ENCODE measurements at places on chromosomes 7 and 10.

DNA sequence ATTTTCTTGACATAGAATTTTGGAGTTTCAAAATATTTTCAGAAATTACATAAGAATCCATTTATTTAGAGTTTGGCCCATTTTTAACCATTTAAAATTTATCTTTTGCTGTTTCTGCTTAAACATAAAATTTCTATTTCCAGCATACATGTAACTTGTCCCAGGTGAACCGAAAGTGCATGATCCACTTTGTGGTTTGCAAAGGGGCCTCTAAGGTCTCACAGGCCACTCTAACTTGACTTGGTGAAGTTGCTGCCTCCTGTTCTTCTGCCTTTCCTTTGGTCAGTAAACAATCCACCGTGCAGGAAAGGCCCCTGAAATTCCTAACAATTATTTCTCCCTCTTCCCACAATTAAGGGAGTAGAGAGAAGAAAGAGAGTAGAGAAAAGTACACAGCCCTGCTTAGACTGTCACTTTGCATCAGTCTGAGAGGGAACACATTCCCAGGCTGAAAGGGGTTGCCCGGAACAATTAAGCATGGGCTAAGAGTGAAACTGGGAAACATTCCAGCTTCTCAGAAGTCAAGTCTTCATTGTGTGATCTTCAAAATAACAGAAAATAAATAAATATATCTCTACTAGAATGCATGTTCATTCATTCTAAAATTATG lies 79.5 kb upstream of the SEMA3A start:
- DNase-seq: no peak

DNA sequence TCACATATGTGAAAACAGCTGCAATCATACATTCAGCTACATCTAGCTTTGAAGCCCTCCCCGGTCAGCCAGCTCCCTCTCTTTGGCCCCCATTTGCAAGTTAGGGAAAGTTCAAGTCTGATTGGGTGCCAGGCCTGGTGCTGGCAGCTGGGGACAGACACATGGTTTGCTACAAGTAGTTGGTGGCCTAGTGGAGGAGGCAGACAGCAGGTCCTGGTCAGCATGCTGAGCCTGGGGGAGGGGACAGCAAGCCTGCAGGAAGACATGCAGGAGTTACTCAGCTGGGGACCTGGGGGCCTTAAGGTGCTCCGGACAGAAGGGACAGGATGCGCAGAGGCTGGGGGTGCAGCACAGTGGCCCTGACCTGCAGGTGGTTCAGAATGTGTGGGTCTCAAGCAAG lies 956.9 kb upstream of the ZNF722 start:
- DNase-seq: no peak

DNA sequence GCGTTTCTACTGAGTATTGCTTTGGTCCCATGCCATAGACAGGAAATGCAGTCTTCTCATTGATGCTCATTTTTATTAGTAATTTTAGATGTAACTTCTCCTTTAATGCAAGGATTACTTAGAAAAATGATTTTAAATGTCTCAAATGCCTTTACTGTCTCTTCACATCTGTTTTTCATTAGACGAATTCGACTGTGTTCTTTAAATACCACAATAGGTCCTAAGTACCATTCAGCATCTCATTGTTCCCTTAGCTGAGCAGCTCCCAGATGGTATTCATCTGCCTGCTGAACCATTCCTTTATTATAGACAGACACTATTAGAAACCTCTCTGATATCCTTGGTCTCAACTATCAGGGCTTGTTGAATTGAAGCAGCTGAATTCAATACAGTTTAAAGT lies 113.6 kb downstream of the LSMEM1 start:
- DNase-seq: no peak

GRCh38 chr10:90288391-90288933 lies 569.4 kb downstream of the HTR7 start:
- no peak for DNase-seq

GRCh38 chr7:155538293-155538692 lies 8.1 kb downstream of the CNPY1 start:
- no peak for DNase-seq

DNA sequence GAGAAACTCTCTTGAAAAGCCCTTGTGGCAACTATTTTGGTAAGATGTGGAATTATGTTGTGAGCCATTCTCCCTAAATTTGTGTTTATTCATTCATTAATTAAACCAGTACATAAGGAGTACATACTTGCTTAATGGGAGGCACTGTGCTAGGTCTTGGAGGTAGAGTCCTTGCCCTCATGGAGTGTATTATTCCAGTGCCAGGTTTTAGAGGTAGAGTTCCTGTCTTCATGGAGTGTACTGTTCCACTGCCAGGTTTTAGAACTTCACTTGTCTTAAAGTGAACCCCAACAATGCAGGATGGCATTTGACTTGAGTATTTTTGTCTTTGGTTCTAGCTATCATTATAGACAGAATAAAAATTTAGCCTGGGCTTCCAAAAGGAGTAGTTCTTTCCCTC lies 8.8 kb downstream of the MXI1 start:
- no peak for DNase-seq

DNA sequence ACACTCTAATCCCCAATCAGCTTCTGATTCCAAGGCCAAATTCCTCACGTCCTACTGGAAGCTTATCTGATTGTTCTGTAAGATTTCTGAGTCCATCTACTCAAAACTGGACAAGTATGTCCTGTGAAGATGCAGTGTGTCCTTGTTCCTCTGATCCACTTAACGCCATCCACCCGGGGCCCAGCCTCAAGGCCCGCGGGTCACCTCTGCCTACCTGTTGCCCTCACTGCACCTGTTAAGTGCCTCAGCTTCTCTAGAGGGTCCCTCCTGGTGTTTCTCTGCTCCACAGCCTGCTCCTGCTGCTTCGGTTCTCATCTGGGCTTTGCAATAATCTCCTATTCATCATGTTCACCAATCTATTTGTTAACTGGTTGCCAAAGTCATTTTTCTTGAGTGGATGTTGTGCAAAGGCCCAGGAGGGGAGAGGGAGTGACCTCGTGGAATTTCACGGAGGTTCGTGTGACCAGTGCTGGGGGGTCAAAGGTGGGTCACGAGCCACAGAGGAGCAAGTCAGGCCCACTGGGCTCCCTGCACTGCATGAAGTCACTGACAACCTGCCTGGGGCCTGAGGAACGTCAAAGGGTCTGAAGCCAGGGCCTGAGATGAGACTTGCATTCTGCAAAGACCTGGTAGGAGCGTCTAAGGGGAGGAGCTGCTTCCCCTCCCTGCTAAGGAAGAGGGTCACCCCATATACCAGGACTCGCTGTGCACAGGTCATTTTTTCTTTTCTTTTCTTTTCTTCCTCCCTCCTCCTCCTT lies 338.1 kb downstream of the WDR37 start:
- no peak for DNase-seq

- DNase-seq: no peak
Measured at GRCh38 chr10:14926061-14926470, 27.8 kb downstream of the DCLRE1C start.

GRCh38 chr7:22784346-22784745 lies 38.3 kb downstream of the TOMM7 start:
- DNase-seq: no peak

DNA sequence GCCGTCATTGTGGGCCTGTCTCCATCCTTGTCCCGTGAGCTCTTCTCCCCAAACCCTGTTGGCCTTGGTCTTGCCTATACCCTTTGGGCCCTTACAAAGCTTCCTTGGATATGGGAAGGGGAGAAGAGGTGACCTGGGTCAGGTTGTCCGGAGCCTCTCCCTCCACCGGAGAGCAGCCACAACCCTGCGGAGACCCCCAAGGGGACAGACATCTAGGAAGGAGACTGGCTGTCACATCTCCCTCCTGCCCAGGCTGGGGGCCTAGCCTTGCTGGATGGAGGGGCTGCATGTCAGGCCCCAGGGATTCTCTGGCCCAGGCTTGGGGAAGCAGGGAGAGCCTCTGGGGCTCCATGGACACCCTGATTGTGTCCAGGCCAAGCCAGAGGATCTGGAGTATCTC lies 11.8 kb downstream of the NACAD start:
- no peak for DNase-seq

GRCh38 chr10:7119325-7120015 lies 291.4 kb downstream of the SFMBT2 start:
- DNase-seq: no peak

- DNase-seq: no peak
Measured at GRCh38 chr10:116838143-116838725, 11.1 kb upstream of the ENO4 start.

DNA sequence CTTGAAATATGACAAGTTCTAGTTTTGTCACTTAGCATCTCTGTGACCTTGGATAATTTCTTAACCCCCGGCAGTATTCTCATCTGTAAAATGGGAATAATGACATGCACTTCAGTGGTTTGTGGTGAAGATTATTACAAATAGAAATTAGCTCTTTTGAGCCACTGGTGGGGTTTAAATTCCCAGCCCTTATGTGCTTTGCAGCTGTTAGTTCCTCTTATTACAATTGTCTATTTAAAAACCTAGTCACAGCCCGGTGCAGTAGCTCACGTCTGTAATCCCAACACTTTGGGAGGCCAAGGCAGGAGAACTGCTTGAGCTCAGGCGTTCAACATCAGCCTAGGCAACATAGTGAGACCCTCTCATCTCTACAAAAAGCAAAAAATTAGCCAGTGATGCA lies 30.1 kb downstream of the CAV1 start:
- DNase-seq: no peak

- no peak for DNase-seq
Measured at GRCh38 chr7:107728276-107728675, 15.7 kb upstream of the CBLL1 start.

DNA sequence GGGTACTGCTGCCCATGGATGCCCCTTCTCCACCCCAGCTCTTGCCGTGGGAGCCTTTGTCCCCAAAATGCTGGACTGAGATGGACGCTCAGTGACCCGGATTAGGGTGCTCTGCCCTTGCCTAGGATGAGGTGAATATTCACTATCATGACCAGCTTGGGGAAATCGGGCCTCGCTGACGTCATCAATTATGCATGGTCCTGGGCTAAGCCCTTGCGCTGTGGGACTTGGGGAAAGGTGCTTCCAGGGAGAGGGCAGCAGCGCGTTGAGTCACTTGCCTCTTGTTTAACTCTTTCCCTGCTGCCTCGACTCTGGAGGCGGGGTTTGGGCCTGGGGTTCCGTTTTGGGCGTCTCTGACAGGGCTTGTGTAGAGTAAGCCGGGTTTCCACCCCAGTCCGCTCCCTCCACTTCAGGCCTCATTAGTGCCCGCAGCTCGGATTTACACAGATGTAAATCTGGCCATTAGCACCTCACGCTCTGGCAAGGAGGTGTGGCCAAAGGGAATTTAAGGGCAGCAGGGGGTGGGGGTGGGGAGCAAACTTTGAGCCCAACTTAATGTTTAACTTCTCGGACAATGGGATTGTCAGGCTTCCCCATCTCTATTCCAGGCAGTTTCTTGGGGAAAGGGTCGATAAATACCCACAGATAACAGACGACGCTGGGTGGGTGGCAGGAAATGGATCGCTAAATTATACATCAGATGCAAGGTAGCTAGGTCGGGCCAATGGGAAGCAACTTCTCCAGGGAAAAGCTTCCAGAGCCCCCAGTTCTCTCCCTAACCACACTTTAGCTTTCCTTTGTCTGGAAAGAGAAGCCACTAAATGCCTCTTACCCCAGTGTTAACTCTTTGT lies 51.3 kb upstream of the TCF7L2 start:
- no peak for DNase-seq

GRCh38 chr7:93008833-93009232 lies 108.9 kb downstream of the SAMD9 start:
- no peak for DNase-seq

GRCh38 chr7:105830405-105831301 lies 45.7 kb downstream of the ATXN7L1 start:
- no peak for DNase-seq

- no peak for DNase-seq
Measured at GRCh38 chr7:46024263-46024916, 103.3 kb upstream of the IGFBP3 start.

- DNase-seq: no peak
Measured at GRCh38 chr10:50874723-50875122, 10.7 kb downstream of the A1CF start.

DNA sequence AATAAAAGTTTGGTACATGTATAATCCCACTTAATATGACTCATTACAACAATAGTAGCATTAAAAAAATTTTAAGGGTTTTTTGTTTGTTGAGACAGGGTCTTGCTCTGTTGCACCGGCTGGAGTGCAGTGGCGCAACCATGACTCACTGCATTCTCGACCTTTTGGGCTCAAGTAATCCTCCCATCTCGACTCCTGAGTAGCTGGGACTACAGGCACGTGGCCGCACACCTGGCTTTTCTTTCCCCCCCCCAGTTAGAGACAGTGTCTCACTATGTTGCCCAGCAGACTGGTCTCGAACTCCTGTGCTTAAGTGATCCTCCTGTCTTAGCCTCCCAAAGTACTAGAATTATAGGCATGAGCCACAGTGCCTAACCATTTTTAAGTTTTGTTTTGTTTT lies 40.7 kb downstream of the KMT2C start:
- DNase-seq: no peak

GRCh38 chr7:102913826-102914225 lies 1.0 kb downstream of the LRRC17 start:
- no peak for DNase-seq

DNA sequence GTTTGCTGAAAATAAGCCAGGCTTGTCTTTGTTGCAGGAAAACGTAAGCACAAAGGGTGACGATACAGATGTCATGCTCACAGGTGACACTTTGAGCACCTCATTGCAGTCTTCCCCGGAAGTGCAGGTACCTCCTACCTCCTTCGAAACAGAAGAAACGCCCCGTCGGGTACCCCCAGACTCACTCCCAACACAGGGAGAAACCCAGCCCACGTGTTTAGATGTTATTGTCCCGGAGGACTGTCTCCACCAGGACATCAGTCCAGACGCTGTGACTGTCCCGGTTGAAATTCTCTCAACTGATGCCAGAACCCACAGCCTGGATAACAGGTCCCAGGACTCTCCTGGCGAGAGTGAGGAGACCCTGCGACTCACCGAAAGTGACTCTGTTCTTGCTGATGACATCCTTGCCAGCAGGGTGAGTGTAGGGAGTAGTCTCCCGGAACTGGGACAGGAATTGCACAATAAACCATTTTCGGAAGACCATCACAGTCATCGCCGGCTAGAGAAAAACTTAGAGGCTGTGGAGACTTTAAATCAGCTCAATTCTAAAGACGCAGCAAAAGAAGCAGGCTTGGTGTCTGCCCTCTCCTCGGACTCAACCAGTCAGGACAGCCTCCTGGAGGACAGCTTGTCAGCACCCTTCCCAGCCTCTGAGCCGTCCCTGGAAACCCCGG lies 18.3 kb upstream of the BHLHA15 start:
- no peak for DNase-seq

GRCh38 chr10:14617852-14618251 lies 156.8 kb downstream of the FAM107B start:
- no peak for DNase-seq

- DNase-seq: no peak
Measured at GRCh38 chr10:101110856-101111523, 20.1 kb upstream of the TLX1 start.

DNA sequence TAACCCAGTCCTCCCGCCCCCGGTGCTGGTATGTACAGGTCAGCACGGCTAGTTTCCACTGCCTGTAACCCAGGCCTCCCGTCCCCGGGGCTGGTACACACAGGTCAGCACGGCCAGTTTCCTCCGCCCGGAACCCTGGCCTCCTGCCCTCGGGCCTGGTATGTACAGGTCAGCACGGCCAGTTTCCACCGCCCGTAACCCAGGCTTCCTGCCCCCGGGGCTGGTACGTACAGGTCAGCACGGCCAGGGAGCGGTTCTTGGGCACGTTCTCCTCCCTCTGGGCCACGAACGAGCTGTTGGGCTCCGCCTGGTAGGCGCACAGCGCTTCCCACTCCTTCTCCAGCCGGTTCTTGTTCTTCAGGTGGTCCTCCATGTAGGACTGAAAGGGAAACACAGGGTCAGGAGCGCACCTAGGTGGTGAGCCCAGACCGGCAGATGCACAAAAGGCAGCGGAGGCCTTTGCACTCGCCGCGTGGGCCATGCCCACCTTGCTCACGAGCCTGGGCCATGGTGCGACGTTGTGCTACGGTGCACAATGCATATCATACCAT lies 284.4 kb downstream of the DNAJB6 start:
- DNase-seq: no peak

Data from activated CD8-positive, alpha-beta memory T cell treated with anti-CD3 and anti-CD28 coated beads for 1 hour (primary cell).